ENCODE measurements at places on chromosomes 5 and 9.

GRCh38 chr5:8845296-8845695, 700.6 kb downstream of the SEMA5A start:
- no peak for DNase-seq

GRCh38 chr9:114494776-114495569, 10.3 kb downstream of the WHRN start:
- no peak for DNase-seq

DNA sequence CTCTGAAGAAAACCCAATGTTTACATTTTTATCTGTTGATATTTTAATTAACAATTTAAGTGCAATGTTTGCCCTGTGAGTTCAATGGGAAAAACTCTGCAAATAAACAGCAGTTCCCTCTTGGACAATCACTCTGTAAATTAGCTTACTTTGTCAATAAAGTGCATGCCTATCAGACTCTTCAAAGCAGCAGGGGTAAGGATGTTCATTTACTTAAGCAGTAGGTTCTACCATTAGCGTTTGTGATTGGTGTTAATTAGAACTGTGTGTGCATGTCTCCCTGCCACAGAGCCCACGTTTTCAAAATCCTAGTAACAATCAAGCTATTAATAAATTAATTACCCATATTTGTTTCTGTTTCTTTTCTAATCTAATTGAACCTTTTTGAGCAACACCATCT, 1921.6 kb upstream of the WWC1 start:
- no peak for DNase-seq

- DNase-seq = no peak
Measured at GRCh38 chr5:84378961-84379360, 5.7 kb downstream of the EDIL3 start.

- no peak for DNase-seq
Measured at GRCh38 chr5:147485046-147485445, 24.8 kb downstream of the DPYSL3 start.

DNA sequence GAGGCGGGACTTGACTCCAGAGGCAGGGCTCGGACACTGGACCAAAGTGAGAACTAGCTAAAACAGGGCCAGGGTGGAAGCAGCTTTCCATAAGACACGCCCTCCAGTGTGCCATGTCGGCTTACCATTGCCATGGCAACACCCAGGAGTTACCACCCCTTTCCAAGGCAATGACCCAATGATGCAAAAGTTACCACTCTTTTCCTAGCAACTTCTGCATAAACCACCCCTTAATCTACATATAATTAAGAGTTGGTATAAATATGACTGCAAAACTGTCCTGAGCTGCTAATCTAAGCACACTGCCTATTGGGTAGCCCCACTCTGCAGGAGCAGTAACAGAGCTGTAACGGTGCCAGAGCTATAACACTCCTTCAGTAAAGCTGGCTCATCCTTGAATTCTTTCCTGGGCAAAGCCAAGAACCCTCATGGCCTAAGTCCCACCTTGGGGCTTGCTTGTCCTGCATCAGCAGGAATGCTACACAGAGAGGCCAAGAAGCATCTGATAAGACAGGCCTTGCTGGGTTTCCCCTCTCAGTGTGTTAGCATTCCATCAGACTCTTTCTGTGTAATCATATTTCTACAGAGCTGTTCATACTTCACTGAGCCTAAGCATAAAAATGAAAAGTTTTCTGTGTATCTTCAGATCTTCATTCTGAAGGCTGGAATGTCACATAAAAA, 262.7 kb upstream of the KLF9 start:
- DNase-seq = peak; percentile 69

DNA sequence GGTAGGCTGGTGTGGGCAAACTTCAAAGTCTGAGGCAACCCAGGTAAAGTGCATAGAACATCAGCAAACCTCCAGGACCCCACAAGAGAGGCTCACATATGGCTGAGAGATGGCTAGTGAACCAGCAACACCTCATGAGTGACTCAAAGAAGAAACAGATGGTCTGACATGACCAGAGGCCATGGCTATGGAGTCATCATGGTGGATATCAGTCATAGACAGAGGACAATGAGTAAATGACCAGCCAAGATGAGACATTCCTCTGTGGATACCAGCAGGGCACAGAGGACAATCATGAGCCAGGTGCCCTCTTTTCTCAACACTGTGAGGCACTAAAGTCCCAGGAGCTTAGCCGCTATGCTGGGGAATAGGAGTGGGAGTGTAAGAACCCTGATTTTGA, 180.8 kb downstream of the RASEF start:
- no peak for DNase-seq

DNA sequence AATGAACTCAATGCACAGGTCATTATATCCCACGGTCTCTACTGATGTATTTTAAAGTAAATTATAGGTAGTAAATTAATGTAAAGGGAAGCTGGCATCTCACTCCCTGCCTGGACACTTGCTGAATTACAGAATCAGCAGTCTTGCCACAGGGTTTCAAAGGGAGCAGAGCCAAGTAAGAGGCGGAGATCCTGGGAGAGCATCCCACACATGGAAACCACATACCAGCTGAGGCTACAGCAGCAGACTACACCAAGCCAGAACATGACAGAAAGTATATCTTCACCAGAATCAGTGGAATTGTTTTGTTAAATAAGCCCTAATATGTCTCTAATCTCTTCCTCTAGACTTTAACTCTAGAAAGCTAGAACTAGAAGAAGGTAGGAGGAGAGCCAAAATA, 1689.2 kb upstream of the WWC1 start:
- DNase-seq = no peak

GRCh38 chr5:40089269-40089668, 590.4 kb upstream of the PTGER4 start:
- no peak for DNase-seq

- DNase-seq = peak; percentile 15
Measured at GRCh38 chr9:125172031-125172755, 17.4 kb downstream of the PPP6C start.

- no peak for DNase-seq
Measured at GRCh38 chr9:98995971-98996504, 52.3 kb downstream of the COL15A1 start.

GRCh38 chr9:17116400-17116837, 18.4 kb upstream of the CNTLN start:
- DNase-seq = no peak

DNA sequence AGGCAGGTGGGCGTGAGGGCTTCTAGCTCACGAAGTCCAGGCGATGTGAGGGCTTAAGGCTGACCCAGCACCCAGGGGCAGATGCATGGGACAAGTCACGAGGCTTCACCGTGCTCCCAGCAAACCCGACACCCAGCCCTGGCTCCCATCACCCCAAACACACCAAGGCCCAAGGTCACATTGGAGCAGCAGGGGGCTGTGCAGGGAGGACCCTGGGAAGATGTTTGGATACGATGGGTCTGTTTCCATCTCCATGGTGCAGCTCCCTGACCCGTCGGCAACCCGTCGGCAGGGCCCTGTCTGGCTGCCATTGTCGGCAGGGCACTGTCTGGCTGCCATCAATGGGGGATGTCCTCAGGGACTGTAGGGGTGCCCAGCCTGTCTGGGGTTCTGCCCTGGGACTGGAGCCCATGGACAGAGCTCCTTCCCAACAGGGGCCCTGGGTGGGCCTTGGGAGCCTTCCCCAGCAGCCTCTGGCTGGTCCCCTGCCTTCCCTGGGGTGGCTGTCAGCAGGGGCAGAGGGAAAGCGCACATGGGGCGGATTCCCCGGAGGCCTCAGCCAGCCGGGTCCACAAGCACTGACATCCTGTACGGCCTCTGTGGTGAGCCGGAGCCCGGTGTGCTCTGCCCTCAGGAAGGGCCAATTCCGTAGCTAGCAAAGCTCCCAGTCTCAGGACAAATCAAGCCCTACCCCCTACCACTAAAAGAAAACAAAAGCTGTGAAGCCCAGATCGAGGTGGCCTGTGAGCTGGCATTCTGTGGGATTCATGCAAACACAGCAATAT, 47.1 kb downstream of the NACC2 start:
- DNase-seq = no peak

DNA sequence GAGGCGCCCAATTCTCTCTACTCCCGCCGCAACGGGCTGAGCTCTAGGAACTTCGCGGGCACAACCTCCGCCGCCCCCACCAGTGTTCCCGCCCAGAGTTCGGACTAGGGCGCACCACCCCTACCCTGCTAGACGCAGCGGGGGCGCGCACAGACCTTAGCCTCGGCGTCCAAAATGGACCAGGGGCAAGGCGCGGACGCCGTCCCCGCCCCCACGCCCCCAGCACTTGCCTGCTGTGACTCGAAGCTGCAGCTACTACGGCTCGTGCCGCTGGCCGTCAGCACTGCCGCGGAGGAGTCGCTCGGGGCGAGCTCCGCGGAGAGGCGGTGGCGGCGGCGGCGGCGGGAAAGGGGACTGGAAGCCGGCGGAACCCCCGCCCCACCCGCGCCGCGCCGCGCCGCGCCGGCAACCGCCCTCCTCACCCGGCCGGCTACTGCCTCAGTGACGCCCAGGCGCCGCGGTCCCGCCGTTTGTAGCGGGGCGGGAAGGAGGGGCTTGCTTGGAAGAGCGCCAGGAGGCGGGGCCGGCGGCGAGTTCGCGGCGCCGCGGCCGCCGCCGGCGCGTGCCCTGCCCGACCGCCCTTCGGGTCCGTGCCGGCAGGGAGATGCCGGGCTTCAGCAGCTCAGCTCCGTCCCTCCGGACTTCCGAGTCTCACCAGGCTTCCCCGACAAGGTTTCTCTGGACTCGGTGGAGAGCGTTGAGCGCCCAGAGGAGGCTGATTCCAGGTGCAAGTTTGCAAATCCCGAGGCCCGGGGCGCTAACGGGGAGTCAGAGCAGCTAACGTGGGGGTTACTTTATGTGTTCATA, 4.5 kb downstream of the ELAVL2 start:
- DNase-seq = peak; percentile 47

- DNase-seq = no peak
Measured at GRCh38 chr9:16401701-16402100, 468.8 kb downstream of the BNC2 start.

DNA sequence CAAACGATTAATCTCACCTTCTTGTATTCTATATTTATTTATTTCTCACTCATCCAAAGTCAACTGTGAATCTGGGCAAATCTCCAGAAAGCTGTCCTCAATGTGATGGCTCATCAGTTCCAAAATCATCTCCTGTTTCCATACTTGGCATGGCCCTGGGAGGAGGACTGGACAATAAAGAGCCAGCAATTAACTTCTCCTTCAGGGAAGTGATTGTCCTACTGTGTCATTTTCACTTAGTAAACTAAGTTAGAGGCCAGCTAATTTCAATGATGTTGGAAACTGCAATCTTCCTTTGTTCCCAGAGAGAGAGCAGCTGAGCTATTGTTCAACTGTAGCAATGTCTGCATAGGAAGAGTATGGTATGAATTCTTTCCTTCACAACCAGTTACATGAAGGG, 17.5 kb downstream of the CDH12 start:
- no peak for DNase-seq

- DNase-seq = no peak
Measured at GRCh38 chr5:110909415-110909814, 162.1 kb upstream of the TSLP start.

- DNase-seq = no peak
Measured at GRCh38 chr9:94928691-94929368, 202.3 kb downstream of the AOPEP start.

- no peak for DNase-seq
Measured at GRCh38 chr5:4570047-4570995, 569.8 kb upstream of the ADAMTS16 start.

DNA sequence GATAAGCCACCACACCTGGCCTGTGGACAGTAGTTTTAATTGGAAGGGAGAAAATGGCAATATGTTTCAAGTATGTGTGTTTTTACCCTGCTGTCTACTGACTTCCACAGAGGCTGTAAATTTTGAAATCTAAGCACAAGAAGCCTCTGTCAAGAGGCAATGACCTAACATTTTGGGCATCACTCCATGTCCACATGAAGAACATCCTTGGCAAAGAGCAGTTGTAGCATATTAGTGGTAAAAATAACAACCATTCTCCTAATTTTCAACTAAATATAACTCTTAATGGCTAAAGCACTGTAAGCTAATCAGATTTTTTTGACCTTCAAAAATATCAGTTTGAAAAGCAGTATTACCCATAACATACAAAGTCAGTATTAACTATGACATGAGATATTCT, 100.3 kb upstream of the APC start:
- no peak for DNase-seq

DNA sequence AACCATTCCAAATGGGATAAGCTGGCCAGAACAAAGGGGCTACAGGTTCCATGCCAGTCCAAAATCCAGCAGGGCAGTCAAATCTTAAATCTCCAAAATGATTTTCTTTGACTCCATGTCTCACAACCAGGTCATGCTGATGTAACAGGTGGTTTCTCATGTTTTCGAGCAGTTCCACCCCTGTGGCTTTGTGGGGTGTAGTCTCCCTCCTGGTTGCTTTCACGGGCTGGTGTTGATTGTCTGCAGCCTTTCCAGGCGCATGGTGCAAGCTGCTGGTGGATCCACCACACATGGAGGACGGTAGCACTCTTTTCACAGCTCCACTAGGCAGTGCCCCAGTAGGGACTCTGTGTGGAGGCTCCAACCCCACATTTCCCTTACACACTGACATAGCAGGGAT, 425.5 kb upstream of the FTMT start:
- DNase-seq = no peak

DNA sequence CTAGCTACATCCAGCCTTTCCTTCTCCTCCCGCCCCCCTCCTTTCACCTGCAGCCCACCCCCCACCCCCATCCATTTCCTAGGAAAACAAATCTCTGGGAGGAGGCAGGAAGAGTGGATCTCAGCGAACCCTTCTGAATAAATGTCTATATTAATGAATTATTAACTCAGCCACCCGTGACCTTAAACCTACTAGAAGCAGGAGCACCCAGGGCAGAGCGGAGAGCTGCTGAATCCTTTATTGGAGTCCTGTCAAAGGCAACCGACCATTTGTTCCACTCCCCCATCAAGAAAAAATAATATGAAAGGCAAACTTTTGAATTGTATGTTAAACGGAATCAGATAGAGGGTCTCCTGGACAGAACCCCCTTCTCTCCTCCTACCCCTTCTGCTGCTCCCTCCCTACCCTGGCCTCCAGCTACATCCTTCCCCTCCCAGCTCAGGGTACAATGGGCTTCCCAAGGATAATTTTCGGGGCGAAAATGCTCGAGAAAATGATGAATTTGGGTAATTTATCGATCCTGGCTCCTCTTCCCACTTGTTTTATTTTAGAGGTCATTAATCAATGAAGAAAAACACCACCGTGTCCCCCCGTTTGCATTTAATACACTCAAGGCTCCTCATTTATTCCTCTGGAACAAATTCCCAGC, 3.3 kb upstream of the PRDM6 start:
- no peak for DNase-seq

GRCh38 chr9:130159915-130160670, 12.1 kb upstream of the NCS1 start:
- DNase-seq = no peak

DNA sequence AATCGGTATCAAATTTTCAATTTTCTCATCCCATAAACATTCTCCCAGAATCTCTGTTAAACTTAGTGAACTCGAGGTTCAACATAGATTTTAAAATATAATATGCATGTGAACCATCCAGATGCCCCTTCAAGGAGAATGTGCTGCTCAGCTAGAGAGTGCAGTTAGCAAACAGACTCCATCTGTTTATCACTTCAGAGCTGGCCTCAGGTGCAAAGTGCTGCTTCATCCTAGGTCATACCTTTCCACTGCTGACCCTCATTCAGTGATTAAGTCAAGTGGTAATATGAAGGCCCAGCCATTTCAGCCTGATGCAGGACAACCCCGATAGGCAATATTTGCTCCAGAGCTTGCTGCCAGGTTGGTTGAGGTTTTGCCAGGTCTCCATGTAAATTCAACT, 339.0 kb upstream of the POU5F2 start:
- no peak for DNase-seq

- no peak for DNase-seq
Measured at GRCh38 chr9:70043285-70043684, 363 bp upstream of the MAMDC2 start.
